ENCODE measurements at places on chromosomes 3 and 15.

DNA sequence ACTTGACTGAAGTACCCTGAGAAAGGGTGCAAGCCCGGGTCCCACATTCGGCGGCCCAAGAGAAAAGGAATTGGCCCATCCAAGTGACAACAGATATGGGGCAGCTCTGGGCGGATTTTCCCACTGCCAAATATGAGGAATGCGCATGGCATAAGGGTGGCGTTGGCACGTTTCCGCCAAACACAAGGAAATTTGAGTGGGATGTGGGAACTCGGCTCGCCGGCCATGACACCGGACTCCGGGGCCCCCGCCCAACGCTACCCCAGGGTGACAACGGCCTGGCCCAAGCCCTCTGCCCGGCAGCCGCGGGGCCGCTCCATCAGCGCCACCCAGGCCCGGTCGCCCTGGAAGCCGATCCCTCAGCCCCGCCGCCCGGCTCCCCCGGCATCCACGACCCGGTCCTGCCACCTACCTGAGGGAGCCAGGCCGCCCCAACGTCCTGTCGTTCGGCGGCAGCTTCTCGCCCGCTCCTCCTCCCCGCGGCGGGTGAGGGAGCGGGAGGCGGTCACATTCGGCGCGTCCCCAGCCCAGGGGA, 449 bp downstream of the RAF1 start:
- peak; percentile 75 for DNase-seq

GRCh38 chr3:52973806-52974205, 72.1 kb downstream of the SFMBT1 start:
- no peak for DNase-seq

DNA sequence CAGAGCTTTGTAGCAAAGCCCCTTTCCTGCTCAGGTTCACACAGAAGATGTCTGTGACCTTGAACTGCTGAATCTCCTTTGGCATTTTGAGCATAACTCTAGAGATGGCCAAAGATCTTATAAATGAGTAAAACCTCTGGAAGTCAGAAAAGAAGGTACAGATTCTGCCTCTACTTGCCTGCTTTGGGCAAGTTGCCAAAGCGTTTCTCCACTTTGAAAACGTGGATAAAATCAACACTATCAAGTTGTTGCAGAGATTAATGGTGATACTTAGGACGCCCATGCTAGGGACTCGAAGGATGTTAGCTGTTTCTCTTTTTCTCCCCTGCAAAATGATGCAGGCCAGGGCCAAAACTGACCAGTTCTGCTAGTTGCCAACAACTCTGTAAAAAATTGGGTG, 68.0 kb upstream of the CMTM7 start:
- no peak for DNase-seq

DNA sequence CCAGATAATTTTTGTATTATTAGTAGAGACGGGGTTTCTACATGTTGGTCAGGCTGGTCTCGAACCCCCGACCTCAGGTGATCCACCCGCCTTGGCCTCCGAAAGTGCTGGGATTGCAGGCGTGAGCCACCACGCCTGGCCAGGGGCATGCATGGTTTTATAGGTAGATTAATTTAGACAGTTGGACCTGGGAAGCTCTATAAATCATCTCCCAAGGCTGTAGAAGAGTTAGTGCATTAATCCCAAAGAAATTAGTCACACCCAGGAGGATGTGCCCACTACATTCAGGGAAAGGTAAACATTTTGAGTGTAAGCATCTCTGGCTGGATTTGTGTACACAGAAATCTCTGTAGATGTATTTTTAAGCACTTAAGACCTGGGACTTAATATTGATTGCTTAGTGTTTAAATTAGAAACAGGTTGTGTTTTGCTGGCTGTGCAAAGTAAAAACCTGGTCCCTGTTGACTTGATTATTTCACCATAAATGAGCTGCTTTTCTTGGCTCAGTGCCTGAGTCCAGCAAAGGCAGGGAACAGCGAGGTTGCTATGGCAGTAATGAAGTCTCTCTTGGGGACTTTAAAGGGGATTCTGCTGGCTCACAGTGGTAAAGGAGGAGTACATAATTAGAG, 19.2 kb downstream of the EXOSC7 start:
- no peak for DNase-seq

DNA sequence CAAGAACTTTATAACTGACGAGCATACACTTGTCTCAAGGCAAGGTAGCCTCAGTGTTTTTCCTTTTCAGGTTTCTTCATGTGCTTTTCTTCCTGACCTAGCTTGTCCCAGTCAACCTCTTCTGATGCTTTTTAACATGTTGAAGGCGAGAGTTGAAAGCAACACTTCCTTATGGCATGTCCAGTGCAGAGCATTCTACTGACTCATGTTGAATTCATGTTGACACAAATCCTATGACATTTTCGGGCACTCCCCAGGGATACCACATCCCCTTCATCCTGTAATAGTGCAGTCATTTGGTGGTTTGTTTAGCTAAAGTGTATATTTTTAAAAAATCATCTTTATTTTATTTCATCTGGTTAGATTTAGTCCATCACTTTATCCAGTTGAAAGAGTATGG, 75.9 kb upstream of the CBLB start:
- no peak for DNase-seq

GRCh38 chr3:39025222-39025970, 26.3 kb downstream of the SCN11A start:
- no peak for DNase-seq

DNA sequence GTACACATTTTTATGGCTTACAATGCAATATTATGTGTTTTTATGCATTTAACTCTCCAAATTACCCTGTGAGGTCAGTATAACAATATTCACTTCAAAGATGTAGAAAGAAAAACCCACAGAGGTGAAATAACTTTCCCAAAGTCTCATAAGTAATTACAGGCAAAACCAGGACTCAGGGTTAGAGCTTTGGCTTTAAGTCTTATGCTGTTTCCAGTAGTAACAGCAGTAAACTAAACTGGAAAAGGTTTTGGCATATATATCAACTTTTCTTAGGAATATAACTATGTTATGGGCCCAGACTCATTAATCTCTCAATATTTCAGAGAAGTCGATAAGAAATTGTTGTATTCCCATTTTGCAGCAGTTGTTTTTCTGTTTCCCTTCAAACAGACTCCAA, 206.3 kb upstream of the KCNMB2 start:
- no peak for DNase-seq

DNA sequence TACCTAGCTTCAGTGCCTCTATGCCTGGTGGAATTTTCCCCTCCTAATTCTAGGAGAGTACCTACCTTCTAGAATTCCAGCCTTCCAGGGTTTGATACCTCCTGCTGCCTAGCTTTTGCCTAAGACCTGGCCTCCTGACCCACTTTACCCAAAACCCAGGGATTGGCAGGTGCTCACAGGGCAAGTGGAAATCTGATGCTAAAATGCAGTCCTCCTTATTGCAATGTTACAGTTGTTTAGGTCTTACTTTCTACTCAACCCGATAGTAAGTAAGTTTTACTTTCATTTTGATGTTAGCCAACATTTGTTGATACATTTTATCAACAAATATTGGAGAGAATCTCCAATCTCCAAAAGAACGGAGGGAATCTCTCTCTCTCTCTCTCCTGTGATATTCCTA, 275.9 kb downstream of the DOCK3 start:
- DNase-seq: no peak

DNA sequence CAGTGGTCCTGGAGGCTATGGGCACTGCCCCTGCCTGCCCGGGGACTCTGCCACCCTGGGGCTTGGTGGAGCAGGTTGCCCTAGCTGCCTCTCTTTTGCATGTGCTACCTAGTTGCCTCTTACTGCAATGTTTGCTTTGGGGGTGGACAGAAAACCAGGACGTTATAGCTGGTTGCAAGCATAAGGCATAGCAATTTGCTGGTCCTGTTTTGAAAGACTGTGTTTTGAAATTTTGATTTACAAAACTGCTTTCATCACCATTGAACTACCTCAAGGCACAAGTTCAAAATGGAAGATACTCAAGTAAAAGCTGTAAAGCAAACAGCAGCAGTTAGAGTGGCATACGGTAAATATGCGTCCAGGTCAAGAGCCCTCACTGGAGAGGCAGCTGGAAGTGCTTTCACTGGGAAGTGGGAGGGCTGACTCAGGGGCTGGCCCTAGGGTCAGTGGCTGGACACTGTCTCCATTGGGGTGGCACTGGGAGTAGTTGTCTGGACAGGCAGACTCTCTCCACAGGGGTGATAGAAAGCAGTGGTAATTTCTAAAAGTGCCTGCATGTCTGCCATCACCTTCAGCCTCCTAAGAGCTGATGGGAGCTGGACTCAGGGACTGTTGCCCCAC, 138.1 kb downstream of the CHDH start:
- DNase-seq: no peak

GRCh38 chr15:77144492-77145070, 73.7 kb upstream of the TSPAN3 start:
- no peak for DNase-seq

DNA sequence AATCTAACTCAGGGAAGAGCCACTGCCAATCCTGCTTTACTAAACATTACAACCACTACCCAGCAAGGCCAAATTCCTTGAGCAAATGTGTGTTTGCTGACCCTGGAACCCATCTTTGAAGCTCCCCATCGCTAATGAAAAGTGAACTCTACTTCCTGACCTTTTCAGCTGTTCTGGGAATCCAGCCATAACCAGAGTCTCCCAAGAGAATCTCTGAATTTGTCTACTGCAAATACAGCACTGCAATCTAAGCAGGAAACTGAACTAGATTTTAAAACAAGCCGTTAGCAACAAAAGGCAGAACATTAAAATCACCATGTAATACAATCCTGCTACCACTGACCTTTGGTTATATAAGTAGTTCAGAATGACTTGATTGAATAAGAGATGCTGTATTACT, 309.2 kb downstream of the MAGI1 start:
- no peak for DNase-seq

DNA sequence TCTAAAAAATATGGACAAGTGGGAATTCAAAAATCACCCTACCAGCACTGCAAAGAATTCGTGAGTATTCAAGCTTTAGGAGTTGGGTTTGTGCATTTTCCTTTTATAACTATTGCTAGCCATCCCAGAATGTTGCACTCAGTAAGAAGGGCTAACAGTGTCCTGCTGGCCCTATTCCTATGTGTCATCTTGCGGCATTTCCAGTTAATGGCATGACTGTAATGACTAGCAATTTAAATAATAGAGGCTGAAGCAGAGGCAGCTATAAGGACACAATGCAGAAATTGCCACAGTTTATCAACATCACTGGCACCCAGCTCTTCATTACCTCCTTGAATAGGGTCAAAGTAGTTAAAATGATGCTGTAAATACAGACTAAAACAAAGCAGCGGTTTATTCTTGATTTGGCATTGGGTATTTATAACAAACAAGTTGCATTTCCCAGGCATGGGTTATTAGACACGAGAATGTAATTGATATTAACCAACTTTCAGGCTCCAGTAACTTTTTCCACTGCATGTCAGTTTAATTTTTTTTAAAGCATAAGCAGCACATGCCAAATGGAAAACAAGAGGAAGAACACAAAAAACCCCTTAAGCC, 177.6 kb downstream of the FHIT start:
- DNase-seq: no peak

DNA sequence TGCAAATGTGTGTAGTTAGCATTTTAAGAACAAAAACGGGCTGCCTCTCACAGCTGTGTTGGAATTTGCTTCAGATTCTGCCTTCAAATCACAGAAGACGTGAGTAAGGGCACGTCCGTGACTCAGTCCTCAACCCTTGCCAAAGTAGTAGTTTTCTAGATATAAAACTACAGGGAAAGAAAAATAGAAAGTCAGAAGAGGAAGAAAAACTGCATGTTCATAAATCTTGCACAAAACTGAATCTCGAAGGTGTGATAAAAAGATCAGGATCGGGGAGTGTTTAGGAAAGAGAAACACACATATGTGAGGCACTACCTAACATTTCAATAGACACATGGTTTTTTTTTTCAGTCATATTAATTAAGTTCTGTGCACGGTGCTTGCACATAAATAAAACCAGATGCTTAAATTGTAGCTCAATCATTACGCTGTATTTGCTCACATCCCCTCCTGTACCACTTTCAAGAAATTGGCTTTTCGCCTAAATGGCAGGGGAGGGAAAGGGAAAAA, 71.7 kb downstream of the P3H2 start:
- no peak for DNase-seq

GRCh38 chr15:82585072-82585471, 44.8 kb upstream of the RPS17 start:
- DNase-seq: no peak

- no peak for DNase-seq
These were observed 32.8 kb upstream of the FAM107A start for GRCh38 chr3:58609990-58610389.

- DNase-seq: no peak
These were observed 4.5 kb downstream of the RAF1 start for GRCh38 chr3:12659316-12660015.

GRCh38 chr3:37139567-37140052, 34.8 kb downstream of the LRRFIP2 start:
- DNase-seq: no peak

DNA sequence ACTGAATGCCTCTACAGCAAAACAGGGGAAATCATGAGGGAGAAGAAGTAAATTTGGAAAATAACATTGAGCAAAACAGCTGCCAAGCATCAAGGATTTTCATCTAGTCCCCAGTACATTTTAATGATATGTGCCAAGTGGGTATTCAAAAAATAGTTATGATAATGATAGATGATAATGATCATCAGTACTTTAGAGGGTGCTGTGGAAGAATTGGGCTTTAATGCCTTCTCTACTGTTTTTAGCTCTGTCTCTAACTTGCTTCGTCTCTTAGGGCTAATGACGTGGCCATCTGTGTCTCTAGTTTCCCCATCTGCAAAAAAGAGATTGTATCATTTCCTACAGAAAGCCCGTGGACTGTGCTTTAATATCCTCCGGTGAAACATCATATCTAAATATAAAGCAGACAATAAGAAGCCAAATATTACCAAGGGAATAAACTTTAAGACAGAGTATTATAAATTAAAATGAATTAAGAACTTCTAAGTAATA, 10.2 kb upstream of the FSIP1 start:
- DNase-seq: no peak

DNA sequence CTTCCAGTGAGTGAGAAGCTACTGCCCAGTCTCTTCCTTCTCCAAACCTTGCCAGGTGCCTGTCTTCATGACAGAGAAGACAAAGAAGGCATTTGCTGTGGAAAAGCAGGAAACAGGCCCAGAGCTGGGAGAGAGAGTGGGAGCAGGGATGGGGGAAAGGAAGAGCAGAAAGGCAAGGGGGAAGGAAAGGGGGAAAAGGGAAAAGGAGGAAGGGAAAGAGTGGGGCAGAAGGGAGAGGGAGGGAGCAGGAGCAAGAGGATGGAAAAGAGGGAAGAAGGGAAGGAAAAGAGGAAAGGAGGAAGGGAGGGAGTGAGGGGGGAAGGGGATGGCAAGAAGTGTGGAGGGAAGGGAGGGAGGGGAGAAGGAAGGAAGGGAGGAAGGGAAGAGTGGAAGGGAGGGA, 121.2 kb upstream of the LINGO1 start:
- DNase-seq: no peak

- DNase-seq: no peak
These were observed 168.1 kb downstream of the VPS13C start for GRCh38 chr15:61892140-61892539.

DNA sequence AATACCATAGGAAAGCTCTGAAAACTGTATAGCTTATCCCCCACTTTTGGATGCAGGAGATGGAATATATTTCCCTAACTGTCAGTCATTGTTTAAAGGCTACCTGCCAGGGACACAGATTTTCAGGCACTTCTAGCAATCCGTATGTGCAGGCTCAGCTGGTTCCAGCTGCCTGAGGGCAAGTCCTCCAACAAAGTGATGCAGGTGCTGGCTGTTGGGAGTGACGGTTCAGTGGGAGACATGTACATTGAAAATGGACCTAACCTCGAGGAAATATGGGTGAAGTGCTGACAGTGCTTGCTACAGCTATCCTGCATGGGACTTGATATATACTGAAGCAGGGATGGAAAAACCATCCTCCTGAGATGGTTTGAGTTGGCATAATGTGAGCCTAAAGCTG, 153.1 kb upstream of the GAP43 start:
- no peak for DNase-seq

Data from Right ventricle myocardium superior (tissue), 1 donor.